ENCODE measurements at places on chromosomes 12 and 14. TPM values are rescaled to one million over a fixed set of nuclear protein-coding genes. Genes with fewer than 3 reads are reported as not detected.

GRCh38 chr14:75811872-75812499, 150.9 kb downstream of the TTLL5 start:
- no peak for DNase-seq

- DNase-seq = peak; percentile 27
These were observed at the start of gene WSB2 for GRCh38 chr12:118061011-118061872. TSS of gene WSB2 (minus strand) at chr12:118061179. CDS start at chr12:118061048, 131 bp downstream.

DNA sequence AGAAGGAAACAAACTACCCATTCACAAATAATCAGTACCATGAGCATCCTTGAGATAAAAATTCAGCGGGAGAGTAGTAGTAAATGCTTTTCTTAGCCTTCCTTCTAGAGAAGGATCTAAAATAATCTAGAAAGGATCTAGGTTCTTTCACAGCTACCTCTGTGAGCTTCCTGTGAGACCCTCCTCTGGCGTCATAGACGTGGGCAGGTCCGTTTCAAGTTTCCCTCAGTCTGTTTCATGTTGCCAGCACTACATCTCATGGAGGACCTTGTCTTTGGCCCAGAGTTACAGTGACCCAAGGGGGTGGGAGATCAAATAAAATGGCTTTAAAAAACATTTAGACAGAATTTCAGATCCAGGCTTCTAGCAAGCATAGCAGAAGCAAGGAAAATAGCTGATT, 13.6 kb downstream of the DAAM1 start:
- DNase-seq = no peak

GRCh38 chr14:90177539-90178189, 78.7 kb upstream of the PSMC1 start:
- no peak for DNase-seq

GRCh38 chr12:108861878-108862587, 4.7 kb upstream of the SSH1 start:
- DNase-seq = no peak

DNA sequence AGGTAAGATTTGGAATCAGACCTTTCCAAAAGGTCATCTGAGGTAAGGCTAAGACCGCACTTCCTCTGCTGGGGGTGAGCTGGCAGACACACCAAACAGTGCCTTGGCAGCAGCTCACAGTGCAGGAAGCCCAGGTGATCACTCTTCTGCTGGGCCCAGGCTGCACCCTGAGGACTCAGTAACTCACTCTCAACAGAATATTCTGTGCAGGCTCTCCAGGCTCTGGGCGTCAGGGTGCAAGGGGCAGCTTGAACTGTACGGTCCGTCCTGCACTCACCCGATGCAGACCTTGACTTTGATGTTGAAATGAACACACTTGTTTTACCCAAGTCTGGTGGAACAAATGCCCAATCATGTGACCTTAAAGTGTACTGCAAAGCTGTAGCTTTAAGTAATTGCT, 6.0 kb downstream of the ALKBH2 start:
- no peak for DNase-seq

GRCh38 chr12:50642761-50643160, 121.1 kb upstream of the ATF1 start:
- DNase-seq = no peak

- no peak for DNase-seq
These were observed 139.7 kb upstream of the TBX3 start for GRCh38 chr12:114823724-114824123.

DNA sequence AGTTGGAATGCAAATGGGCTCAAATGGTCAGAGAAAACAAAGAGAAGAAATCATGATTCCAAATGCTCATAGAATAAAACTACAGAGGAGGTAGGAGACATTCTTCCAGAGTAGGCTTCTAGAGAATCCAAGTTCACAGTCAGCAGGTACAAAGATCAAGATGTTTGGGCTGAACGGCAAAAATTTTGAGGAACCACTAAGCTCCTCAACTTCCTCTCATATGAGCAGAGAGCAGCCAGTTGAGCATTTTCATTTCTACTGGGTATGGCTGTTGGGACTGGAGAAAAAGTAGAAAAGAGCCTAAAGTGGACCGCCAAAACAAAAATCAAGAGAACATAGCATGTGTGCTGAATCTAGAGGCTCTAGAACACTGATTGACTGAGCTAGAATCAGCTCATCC, 73.8 kb upstream of the ARID2 start:
- no peak for DNase-seq

- no peak for DNase-seq
These were observed 676.5 kb downstream of the DIO2 start for GRCh38 chr14:79534703-79535353.

DNA sequence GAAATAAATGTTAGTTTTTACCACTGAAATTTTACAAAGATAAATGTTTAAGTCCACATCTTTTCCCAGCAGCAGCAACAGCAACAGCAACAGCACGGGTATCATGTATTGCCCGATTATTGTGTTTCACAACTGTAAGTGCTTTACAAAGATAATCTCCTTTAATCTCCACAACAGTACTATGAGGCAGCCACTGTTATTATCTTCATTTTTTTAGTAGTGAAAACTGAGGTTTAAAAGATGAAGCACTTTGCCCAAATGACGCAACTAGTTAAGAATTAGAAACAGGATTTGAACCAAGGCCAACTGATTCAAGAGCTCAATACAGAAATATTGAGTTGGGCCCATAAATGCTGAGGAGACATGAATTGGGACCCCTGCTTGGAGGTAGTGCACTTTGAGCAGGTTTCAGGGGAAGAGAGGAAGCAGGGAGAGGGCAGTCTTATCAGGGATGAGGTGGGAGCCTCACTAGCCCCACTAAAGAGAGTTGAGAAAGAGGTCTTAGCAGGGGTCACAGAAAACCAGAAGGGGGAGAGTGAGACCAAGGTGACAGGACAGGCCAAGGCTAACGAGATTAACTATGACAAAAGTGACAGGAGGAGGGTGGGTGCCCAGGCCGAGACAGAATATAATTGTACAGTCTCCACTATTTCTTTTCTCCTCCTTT, 15.3 kb downstream of the KRT2 start:
- DNase-seq = no peak

- no peak for DNase-seq
These were observed 99.2 kb upstream of the PWP1 start for GRCh38 chr12:107586256-107586970.

GRCh38 chr12:106090591-106091445, 47.9 kb downstream of the NUAK1 start:
- no peak for DNase-seq

DNA sequence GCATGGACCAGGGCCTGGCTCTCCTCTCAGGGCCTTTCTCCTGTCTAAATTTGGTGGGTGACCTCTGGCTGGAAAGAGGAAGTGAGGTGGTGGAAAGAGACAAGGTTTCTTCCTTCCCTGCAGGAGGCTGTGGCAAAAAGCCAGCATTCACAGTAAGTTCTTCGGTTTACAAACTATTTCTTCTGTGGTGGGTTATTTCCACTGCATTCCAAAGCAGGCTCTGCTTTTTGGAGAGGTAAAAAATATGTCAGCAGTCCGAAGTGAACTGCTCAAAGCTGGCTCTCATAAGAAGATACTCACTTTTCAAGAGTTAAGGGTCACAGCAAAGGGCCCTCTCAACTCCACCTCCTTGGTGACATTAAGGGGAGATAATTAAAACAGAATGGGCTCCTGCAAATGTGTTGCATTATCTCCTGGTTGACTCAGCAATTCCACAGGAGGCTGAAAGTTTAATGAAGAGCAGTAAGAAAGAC, 48.9 kb upstream of the POC1B start:
- DNase-seq = no peak

- no peak for DNase-seq
These were observed 28.6 kb downstream of the PACS2 start for GRCh38 chr14:105343194-105343593.

- no peak for DNase-seq
These were observed 473.0 kb downstream of the RAD51B start for GRCh38 chr14:68292441-68293215.

- DNase-seq = no peak
These were observed 65.8 kb downstream of the TRIM9 start for GRCh38 chr14:51028851-51029754.

DNA sequence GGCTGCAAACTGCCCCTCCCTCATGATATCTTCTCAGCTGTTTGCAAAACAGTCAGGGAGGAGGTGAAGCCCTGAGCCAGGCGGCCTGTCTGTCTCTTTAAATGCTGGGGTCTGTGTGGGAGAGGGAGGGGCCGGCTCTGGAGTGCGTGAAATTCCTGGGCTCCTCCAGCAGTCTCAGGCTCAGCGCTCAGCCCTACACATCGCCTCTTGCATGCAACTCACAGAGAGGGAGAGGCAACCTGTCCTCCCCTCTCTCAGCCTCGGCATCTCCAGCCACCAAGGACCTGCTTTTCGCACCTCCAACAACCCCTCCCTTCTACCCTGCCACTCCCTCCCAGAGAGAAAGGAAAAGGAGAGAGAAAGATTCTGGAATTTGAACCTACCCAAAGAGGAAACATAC, at the start of gene NRXN3:
Gene NRXN3, plus strand, starts transcription at position 171 of the 400 bp plus-strand sequence. CDS start 72,721 bp downstream, outside the sequence.
- DNase-seq = no peak

The TBX3 gene
- total RNA-seq = 6.6 TPM

The CLEC1B gene
- not detected for total RNA-seq

The DNAJC22 gene
- 2.2 TPM for total RNA-seq

The RFX4 gene
- total RNA-seq = not detected

The TRPV4 gene
- not detected for total RNA-seq
